ENCODE measurements at places on chromosomes 6 and 20.

GRCh38 chr6:135577059-135577538 lies 79.6 kb upstream of the AHI1 start:
- DNase-seq: no peak

DNA sequence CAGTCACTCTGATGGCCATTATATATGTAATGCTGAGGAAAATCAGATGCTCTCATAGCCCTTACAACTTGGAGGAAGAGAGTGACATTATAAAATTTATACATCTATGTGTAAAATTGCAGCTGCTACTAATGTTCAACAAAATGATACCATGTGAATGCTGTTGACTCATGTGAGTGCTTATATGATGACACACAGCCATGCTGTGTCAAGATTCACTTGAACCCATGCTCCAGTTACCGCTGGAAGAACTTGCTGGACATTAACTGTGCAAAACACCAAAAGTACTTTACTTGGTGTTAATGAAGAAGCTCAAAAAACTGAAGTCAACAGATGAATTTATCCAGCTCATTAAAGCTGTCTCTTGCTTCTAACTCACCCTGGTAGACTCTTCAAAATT lies 318.9 kb upstream of the PLCB4 start:
- DNase-seq: no peak

DNA sequence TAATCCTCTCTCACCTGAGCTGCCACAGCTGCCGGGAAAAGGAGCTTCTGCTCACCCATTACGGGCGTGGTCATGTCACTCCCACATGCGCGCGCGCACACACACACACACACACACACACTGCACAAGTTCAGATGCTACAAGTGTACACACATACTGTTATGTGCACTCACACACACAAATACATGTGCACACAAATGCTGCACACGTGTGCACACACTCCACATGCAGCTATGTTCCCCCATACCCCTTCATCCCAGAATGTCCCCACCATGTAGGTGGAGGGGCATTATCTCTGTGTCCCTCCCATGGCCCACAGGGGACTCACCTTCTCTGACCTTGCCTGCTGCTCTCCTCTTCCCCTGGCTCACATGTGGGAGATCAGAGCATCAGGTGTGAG lies 37.3 kb downstream of the GNAS-AS1 start:
- DNase-seq: no peak

DNA sequence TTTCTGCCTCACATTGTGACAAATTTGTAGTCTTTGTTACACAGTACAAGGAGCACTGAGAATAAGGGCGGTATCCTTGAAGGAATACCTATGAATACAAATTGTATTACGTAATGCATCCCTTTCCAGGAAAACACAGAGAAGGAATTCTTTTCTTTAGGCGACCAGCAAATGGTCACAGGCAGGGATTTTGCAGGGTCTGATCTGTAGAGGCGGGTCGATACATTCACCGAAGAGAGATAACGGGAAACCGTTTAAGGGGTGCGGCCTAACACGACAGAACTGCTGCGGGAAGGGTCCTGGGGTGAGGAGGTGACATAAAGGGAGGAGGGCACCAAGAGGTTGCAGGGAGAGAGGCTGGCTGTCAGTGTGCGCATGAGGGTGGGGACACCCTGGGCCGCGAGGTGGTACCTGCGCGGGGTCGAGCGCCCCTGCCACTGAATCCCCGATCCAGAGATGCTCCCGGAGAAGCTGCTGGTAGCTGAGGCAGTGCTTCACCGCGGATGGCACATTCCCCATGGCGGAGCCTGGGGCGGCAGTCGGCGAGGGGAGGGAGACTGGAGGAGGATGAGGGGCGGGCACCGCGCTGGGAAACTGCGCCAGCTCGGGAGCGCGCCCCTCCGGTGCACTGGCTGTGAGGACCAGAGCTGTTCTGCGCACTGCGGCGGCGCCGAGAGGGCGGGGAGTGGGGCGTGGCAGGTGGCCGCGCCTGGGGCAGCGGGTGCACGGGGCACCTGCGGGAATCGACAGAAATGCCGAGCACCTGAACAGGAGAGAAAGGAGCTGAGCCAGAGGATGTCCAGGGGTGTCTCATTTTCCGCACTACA lies at the start of gene HMGCLL1:
Gene HMGCLL1 (minus strand): TSS at position 656 of the 827 bp plus-strand sequence. CDS start 137 bp downstream, at position 519.
- peak; percentile 78 for DNase-seq

DNA sequence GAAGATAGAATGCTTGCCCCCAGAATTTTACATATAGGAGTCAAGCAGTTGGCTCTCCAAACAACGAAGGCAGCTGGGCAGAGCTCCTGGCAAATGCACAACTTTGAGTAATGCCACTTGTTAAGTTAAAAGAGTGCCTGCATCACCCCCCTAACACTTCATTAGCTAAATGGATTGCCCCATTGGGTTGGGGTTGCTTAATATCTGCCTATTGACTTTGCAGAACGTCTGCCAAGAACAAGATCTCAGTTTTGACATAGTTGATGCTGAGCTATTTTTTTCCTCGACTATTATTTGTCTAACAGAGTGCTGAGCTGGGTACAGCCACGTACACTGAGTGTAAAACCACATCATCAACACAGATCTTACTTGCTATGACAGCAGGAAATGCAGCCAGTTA lies 12.1 kb downstream of the ANKRD60 start:
- DNase-seq: no peak

DNA sequence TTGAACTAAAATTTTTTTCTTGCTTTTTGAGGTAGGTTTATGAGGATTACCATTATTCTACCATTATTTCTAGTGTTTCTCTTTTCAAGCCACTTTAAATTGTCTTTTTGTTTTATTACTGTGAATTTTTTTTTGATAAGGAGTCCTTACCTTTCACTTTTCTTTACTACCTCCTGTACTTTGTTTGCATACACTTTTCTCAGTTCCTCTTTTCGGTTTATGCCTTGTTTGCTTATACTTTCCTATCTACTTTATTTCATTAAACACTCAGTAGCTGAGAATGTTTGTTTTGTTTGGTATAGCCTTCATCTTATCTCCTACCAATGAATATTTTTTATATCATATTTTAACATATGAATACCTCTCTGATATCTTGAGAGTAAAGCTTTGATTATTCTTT lies 147.9 kb downstream of the TFAP2B start:
- DNase-seq: no peak

DNA sequence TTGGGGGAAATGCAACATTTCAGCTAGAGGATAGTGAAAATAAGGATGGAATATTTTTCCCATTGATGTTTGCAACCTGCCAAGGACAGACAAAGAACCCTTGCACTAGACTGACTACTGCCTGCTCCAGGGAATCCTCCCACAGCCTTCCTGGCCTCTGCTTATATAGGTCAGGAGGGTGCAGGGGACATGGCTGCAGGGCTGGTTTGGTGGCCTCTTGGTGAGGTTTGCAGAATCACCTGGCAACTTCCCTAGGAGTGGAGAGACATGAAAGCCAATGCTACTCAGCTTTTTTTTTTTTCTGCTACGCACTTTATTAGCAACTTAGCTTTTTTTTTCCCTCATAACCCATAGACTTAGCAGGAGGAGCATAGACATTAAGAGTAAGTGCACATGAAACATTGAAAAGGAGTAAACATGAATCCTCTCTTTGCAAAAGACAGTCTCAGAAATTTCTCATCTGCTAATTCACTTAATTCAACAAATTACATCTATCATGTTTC lies 39.8 kb upstream of the CDYL start:
- DNase-seq: no peak

GRCh38 chr6:137806914-137807682 lies 60.0 kb upstream of the TNFAIP3 start:
- no peak for DNase-seq

GRCh38 chr6:31686483-31686882 lies 5.6 kb upstream of the LY6G5C start:
- DNase-seq: no peak

- DNase-seq: no peak
These were observed 131.3 kb downstream of the GJA10 start for GRCh38 chr6:90025523-90026061.

DNA sequence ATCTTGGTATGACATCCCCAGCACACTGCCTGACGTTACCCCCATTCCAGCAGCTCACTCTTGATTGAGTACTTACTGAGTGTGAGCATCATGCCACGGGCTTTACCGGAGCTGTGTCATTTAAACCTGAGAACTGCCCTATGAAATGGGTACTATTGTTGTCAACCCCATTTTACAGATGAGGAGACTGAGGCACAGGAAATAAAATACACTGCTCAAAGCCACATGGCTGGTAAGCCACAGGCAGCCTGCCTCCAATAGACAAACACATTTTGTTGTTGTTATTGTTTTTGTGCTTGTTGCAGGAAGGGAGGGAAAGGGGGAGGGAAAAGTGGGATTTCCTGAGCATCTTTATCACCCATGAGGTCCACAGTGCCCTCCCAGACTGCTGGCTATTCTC lies 53.5 kb upstream of the SLC32A1 start:
- DNase-seq: no peak

GRCh38 chr6:135627092-135627715 lies 129.7 kb upstream of the AHI1 start:
- DNase-seq: no peak

GRCh38 chr6:9540534-9541126 lies 874.2 kb downstream of the TFAP2A start:
- DNase-seq: peak; percentile 27

- no peak for DNase-seq
These were observed 495.4 kb upstream of the SOX4 start for GRCh38 chr6:21098134-21098533.

DNA sequence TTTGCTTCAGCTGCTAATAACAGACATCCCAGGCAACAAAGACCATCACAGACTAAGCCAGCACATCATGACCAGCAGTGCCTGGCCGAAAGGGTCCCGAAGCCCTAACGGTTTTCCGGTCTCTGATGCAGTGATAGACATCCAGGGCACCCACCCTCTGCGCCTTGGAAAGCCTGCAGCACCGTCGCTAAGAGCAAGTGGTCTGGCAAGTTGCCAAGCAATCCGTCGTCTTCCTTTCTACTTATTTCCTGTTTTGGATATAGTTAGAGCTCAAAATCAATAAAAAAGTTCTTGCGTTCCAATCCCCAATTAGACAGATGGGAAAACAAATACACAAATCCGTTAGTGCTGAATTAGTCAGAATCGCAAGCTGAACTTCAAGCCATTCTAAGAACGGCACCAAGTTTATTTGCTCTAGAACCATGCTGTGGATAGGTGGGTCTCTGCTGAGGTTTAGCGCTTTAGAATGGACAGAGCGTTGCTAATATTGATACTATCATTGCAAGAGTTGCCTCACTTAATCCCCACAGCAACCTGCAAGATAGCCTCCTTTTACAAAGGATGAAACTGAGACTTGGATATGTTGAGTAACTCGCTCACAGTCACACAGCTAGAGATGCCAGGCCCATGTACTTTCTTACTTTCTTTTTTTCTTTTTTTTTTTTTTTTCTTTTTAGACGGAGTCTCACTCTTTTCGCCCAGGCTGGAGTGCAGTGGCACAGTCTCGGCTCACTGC lies 163.3 kb upstream of the SNX9 start:
- peak; percentile 33 for DNase-seq

Data from WERI-Rb-1 (cell line).